ENCODE measurements at places on chromosomes 5 and 9.
A peak's percentile ranks its signal among the peaks of the same experiment; 100 is the strongest.

GRCh38 chr5:2177244-2177643, 294.5 kb upstream of the IRX4 start:
- H3K4me1 ChIP-seq, result no peaks in the 10 kb centered on the region
- H3K27me3 ChIP-seq, result peaks cover 11% of the 10 kb centered on the region
- H3K4me3 ChIP-seq, result no peak overlapping the region

DNA sequence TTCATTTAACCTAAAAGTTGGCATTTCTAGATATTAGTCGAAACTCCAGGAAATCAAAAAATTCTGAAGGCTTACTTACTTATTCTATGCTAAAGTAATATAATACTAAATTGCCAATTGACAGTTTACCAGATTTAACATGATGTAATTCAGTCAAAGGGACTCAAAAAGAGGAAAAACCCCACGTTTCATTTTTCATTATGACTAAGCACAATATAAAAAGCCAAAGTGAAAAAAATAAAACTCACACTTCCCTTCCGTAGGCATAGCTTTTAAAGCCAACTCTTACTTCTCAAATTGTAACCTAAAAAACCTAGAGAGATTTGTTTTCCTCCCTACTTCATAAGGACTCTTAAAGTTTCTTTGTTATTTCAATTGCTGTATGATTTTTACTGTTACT, 146.6 kb downstream of the RAPGEF6 start:
- no peak for DNase-seq
- H3K27ac ChIP-seq, result peak overlapping the region; percentile 72
- peaks cover 53% of the 10 kb centered on the region for H3K4me1 ChIP-seq

DNA sequence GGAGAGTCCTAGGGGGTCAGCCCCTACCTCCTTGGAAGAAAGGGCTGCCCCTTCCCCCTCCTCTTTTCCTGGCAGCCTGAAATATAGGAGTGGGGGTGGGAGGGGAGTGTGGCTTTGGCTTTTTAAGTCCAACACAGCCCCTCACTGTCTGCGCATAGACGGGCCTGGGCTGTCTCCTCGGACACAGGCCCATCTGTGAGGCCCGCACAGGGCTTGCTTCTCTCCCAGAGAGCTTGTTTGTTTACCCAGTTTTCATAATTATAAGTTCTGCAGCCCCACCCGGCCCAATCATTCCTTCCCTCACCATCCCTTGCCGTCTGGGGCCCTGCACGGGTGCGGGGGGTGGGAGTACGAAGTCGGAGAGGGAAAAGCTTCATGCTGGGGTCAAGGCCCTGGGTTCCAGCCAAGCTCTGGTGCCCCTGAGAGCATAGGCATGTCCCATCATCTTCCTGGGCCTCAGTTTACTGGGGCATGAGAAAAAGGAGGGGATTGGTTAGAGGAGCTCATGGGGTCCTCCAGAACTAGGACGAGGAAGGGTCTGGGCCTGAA, 54.0 kb upstream of the STXBP1 start:
- no peak overlapping the region for H3K4me3 ChIP-seq
- H3K4me1 ChIP-seq, result peaks cover 63% of the 10 kb centered on the region
- no peak for DNase-seq
- H3K27me3 ChIP-seq, result no peaks in the 10 kb centered on the region
- peaks cover 2% of the 10 kb centered on the region for H3K36me3 ChIP-seq

DNA sequence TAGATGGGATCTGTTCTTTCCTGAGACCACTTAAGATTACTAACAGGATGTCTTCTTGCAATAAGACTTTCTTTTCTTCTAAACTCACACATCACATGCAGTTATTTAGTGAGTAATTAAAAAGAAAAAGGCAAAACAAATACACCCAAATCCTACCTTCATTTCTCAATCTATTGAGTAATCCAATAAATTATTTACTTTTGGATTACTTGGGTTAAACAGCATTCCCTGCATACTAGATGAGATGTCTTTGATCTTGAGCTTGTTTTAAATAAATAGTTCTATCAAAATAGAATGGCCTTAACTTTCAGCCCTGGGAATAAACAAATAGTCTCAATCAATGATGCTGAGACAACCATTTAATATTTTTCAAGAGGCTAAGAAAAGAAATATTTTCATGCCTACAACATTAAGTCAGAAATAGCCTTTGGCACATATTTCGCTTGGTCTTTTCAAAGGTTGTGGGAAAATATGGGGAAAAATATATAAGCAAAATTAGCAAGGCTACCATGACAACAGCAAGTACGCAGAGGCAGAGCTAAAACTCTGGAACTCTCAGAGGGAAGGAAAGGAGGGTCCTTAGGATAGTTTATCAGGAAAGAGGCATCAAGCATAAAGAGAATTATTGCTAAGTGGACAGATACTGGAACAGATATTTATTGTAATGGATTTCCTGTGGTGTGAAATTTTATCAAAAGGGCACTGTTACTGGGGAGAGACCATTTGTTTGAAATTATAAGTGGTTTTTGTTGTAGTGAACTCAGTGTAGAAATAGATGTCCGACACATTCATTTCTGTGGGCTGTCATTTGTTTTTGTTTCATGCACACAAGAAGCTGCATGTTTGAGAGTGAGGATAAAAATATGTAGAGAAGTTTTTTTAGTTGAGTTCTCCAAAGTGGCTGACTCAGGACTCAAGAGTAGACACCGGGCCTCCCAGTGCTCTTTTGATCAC, 70.2 kb upstream of the CDH6 start:
- H3K27ac ChIP-seq, result no peak overlapping the region
- no peak for DNase-seq
- H3K4me3 ChIP-seq, result no peak overlapping the region
- no peaks in the 10 kb centered on the region for H3K27me3 ChIP-seq

DNA sequence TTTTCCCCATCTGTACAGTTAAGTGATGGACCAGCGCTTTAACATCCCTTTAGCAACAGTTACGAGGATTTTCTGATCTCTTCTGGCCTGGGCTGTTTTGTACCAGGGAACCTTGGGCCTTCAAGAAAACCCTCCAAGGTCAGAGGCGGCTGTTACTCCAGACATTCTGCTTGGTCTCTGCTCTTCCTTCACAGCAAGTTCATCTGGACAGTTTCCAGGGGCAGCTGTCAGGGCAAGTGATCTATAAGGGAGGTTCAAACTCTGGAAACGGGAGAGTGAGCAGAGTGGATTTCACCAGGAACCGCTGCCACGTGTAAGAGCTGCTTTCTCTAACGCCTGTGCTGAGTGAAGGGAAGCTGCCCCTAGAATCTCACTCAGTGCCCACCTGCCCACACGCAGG, 36.7 kb downstream of the ZNF618 start:
- no peak overlapping the region for H3K4me3 ChIP-seq
- DNase-seq, result no peak
- H3K27ac ChIP-seq, result no peak overlapping the region
- no peaks in the 10 kb centered on the region for H3K36me3 ChIP-seq

DNA sequence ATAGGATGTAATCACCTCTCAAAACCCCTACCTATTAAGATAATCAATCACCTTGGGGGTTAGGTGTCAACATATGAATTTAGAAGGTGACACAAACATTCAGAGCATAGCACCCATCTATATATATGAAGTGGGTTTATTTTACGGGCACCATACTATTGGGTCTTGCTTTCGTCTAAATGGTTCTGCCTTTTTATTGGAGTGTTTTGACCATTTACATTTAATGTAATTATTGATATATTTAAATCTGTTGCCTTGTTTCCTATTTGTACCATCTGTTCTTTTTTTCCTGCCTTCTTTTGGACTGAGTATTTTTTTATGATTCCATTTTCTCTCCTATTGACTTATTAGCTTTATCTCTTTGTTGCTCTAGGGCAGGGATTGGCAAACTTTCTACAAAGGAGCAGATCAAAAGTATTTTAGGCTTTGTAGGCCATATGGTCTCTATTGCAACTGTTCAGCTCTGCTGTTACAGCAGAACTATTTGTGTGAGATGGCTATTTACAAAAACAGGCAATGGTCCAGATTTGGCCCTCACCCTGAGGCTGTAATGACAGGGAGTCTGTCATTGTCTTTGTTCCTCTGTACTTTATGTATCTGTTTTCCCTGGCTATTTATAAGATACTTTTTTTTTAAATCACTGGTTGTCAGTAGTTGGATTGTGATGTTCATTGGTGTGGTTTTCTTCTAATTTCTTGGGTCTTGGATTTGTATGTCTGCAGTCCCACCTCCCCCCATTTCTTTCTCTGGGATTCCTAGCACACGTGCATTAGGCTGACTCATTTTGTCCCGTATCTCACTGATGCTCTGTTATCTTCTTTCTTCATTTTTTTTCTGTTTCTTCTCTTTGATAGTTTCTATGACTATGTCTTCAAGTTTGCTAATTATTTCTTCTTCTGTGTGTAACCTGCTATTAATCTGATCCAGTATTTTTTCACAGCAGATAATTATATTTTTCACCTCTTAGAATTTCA, 127.1 kb downstream of the DAB2IP start:
- no peaks in the 10 kb centered on the region for H3K36me3 ChIP-seq
- no peak overlapping the region for H3K4me3 ChIP-seq
